Stimulated activated CD4-positive, alpha-beta T cell treated with anti-CD3 and anti-CD28 coated beads, Interleukin-15, amount 100 ng/mL, for 1 hour (primary cell): ENCODE measurements at places on chromosomes 5 and 9.

DNA sequence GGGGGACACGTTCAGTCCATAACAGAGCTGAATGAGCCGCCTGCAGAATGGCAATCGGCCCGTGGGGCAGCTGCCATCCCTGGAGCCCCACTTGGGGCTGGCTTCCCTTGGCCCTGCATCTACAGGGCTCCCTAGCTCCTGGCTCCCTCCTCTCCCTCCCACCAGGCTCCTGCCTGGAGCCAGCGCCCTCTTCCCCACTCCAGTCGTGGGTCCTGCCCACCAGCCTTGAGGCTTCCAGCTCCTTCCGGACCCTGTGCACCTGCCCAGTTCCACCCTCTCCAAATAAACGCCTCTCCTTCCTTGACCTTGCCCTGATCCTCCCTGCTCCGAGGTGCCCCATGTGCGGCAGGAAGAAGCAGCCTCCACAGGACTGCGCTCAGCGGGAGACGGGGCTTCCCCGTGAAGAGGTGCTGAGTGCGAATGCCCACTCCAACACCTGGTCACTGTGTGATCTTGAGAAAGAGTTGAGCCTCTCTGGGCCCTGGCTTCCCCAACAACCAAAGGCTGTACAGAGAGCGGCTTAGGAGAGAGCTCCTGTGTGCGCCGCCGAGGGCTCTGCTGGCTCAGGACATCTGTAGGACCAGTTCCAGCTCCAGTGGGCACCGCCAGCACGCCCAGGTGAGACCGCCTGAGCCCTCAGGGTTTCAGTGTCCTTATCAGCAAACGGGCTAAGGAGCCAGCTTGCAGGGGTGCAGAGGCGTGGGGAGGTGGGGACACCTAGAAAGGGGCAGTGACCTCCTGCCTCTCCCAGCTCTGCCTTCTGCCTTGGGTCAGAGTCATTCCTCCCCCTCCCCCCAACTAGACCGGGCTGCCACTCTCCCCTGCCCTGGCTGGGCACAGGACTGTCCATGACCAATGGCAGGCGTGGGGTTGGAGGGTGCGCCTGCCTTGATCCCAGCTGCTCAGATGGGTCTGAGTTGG, 12.1 kb downstream of the C9orf50 start:
- no peak for DNase-seq

- DNase-seq, result no peak
Observed at GRCh38 chr9:113656771-113657670, 193.5 kb downstream of the RGS3 start.

- DNase-seq, result no peak
Observed at GRCh38 chr5:82858151-82859025, 218.8 kb downstream of the TMEM167A start.

DNA sequence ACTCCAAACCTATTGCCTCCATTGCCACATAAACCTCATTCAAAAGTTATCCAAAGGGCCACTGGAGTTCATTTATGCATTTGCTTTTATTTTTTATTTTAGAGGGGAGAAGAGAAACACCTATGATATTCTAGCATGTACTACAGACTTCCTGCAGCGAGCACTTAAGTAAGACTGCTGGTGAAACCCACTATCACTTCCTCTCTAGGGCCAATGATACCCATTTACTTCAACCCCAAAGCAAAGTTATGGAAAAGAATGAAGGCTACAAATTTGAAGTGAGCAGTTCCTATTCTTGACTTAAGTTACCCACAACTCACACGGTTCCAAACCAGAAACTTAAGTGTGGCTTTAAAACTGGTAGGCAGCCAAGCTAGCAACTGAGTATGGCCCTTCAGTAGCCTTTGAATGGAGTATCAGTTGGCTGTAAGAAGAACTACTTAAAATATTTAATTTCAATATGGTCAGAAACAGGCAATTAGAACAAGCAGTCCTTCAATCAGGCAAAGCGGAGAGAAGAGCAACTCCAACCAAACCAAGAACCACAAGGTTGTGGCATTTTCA, 94.1 kb downstream of the GPR21 start:
- no peak for DNase-seq

- DNase-seq, result no peak
Observed at GRCh38 chr9:76445976-76446375, 13.0 kb upstream of the GCNT1 start.

- no peak for DNase-seq
Observed at GRCh38 chr9:123965801-123966686, 36.1 kb upstream of the DENND1A start.

GRCh38 chr5:107517185-107518033, 153.3 kb downstream of the EFNA5 start:
- DNase-seq, result no peak

DNA sequence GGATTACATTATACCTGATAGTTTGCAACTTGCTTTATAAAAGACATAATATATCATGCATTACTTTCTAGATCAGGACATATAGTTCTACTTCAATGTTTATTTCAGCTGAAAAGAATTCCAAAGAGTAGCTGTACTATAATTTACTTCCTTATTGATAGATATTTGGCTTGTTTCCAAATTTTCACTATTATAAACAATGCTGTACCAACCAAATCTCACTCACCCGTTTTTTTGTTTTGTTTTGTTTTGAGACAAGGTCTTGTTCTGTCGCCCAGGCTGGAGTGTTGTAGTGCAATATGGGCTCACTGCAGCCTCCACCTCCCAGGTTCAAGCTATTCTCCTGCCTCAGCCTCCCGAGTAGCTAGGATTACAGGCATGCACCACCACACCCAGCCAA, 132.7 kb downstream of the GNAQ start:
- no peak for DNase-seq

DNA sequence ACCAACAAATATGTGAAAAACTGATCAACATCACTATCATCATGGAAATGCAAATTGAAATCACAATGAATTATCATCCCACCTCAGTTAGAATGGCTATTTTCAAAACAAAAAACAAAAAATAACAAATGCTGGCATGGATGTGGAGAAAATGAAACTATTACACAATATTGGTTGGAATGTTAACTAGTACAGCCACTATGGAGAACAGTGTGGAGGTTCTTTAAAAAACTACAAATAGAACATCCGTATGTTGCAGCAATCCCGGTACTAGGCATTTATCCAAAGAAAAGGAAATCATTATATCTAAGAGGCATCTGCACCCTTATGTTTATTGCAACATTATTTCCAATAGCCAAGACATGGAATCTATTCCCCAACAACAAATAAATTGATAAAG, 9.0 kb upstream of the IFNA5 start:
- DNase-seq, result no peak

GRCh38 chr9:116549061-116549664, 137.9 kb upstream of the TRIM32 start:
- no peak for DNase-seq

DNA sequence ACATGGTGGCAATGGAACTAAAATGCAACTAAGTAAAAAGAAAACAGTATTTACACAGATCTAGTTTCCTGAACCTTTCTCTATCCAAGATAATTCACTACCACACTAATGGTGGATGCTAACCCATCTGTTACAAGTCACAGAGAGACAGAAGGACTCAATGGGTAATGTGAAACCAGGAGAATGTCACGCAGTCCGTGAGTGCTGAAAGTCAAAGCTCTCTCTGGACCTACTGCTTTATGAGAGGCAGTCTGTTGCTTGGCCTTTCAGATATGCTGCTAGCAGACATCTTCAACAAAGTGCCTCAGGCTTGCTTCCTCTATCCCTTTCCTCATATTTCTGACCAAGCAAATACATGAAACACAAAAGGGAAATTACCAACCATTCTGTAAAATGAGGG, 69.0 kb upstream of the GLRX start:
- no peak for DNase-seq

GRCh38 chr5:63401436-63402046, 560.7 kb downstream of the HTR1A start:
- DNase-seq, result no peak

DNA sequence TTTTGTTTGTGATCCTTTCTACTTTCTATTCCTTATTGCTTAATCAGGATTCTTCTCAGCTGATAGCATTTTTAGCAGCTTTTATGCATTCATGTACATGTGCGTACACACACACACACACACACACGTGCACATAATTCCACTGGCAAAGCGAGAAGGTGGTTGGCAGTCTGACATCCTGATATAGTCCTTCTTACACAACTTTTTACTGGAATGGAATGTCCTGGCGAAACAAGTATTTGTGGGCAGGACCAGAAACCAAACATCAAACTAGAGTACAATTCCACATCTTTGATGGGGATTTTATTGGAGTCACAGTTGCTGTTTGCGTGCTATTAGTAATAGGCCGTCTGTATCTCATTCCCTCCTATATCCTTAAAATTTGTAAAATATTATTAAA, 356.5 kb downstream of the CCDC171 start:
- no peak for DNase-seq

GRCh38 chr5:131416729-131417128, 152.9 kb downstream of the CDC42SE2 start:
- DNase-seq, result no peak

DNA sequence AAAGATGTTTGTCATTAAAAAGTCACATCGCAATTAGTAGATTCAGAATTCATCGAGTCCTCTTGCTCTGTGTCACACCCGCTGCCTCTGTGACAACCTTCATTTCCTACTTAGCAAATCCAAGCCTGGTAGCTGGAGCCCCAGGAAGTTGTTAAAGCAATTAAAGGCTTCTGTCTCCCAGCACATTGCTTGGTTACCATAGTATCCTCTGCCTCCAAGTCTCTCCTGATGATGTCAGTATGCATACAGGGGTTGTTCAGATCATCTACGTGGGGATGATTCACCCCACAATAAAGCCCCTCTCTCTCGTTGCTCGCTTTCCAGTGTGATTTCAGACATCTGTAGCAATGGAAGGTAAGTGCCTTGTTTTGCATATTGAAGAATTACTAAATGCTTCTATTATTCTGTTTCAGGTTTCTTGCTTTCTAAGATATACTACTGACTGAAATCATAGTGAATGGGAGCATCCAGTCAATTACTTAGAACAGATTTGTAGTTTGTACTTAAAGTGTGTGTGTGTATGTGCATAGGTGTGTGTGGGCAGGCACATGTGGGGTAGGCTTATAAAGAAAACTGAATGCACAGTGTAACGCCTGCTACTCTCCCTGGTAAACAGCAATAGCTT, 52.9 kb downstream of the PAM start:
- DNase-seq, result no peak

- DNase-seq, result no peak
Observed at GRCh38 chr5:37900692-37901091, 60.9 kb upstream of the GDNF start.

DNA sequence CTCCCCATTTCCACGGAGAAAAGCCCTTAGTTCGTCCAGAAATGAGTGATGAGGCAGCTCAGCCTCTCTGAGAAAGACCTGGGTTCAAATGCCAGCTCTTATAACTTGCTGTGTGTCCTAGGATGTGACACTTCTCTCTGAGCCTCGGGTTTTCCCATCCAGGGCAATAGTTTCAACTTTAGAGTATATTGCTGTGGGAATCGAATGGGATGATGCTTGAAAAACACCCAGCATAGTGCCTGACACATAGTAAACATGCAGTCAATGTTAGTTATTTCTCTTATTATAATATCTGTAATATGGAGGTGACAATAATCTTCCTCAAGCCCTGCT, 430 bp upstream of the MAPKAP1 start:
- no peak for DNase-seq

DNA sequence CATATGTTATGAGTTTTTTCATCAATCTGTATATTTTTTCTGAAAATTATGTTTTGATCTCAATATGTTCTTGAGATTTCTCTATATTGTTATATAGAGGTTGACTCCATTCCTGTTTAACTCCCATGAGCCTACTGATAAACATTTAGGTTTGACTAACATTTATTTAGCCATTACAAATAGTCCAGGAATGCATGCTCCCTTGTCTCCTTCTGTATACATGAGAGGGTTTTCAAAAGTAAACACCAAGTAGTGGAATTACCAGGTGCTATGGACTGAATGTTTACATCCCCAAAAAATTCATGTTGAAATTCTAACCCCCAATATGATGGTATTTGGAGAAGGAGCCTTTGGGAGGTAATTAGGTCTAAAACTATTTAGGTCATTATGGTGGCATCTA, 3.5 kb upstream of the OR5C1 start:
- DNase-seq, result no peak

- no peak for DNase-seq
Observed at GRCh38 chr9:15317836-15318235, 10.8 kb upstream of the TTC39B start.

DNA sequence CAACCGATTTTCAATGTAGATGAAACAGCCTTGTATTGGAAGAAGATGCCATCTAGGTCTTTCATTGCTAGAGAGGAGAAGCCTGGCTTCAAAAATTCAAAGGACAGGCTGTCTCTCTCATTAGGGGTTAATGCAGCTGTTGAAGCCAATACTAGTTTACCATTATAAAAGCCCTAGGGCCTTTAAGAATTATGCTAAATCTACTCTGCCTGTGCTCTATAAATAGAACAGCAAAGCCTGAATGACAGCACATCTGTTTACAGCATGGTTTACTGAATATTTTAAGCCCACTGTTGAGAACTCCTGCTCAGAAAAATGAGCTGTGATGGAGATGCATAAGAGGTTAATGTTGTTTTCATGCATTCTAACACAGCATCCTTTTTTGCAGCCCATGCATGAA, 188.5 kb downstream of the TRIM32 start:
- DNase-seq, result no peak

DNA sequence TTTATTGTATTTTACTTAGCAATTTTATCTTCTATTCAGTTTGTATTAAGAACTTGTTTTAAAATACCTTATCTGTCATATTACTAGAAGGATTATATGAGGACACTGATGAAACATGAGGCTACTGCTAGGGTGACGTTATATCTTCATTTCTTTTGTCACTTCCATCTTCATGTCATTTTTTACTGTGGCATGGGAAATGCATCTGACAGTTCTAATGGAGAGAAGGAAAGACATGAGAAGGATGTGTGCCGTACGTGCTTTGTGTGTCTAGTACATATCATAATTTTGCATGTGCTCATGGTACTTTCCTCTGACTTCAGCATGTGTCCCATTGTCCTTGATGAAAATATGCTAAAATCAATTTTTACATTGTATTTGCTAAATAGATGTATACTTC, 258.2 kb downstream of the PTPRD start:
- DNase-seq, result no peak

GRCh38 chr5:147406636-147407035, 103.2 kb downstream of the DPYSL3 start:
- no peak for DNase-seq

DNA sequence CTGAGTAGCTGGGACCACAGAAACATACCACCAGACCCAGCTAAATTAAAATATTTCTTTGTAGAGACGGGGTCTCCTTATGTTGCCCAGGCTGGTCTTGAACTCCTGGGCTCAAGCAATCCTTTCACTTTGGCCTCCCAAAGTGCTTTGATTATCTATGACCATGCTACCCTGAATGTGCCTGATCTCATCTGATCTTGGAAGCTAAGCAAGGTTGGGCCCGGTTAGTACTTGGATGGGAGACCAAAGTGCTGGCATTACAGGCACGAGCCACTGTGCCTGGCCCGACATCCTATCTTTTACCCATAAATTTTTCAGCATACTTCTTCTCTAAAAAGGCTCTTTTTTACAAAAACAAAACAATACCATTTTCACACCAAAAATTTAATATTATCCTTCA, 137.0 kb upstream of the LRRTM2 start:
- no peak for DNase-seq
